ENCODE measurements at places on chromosomes 2 and 18.

DNA sequence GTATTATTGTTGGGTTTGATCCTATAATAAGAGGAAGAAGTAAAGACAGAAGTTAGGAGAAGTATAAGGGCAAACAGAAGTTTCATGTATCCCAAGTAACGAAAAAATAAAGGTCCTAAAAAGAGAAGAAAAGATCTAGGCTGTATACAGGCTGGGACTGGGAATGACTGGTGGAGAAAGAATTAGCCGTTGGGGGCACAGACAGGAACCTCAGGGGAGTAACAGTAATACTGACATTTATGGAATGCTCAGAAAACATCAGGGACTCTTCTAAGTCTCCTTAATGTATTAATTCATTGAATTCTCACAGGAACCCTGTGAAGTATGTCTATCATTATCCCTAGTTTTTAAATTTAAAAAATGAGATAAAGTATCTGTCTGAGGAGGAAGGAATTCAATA lies 67.6 kb downstream of the PTPN2 start:
- DNase-seq: no peak

- DNase-seq: no peak
Observed at GRCh38 chr2:12099374-12099773, 352.9 kb downstream of the LPIN1 start.

DNA sequence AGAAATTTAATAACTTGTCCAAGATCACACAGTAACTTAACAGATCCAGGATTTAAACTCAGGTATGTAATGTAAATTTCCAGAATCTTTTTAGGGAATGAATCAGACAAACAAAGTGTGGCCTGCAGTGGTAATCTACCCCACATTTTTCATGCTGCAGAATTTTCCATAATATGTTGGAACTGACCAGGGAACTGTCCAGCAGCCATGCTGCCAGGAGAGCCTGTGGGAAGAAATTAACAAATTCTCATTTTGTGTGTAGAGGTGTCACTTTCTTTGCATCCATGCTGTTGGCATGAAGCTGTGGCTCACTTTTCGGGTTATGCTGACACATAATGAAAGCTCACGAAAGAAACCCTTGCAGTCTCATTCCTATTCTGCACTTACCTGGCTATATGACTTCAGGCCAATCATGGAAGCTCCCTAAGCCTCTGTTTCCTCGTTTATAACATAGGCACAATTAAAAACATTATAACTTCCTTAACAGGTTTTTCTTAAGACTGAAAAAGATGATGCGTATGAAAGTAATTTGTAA lies 54.7 kb downstream of the CDKL4 start:
- no peak for DNase-seq

DNA sequence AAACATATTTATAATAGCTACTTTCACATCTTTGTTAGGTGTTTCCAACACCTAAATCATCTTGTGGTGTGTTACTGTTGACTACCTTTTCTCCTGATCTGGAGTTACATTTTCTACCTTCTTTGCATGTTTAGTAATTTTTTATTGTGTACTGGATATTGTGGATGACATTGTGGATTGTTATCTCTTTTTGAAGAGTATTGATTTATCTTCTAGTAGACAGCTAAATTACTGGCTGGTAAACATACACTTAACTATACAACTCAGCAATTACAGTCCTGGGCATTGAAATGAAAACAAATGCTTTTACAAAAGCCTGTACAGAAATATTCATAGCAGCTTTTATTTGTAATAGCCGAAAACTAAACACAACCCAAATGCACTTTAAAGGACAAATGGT lies 150.8 kb downstream of the PTRHD1 start:
- DNase-seq: no peak

DNA sequence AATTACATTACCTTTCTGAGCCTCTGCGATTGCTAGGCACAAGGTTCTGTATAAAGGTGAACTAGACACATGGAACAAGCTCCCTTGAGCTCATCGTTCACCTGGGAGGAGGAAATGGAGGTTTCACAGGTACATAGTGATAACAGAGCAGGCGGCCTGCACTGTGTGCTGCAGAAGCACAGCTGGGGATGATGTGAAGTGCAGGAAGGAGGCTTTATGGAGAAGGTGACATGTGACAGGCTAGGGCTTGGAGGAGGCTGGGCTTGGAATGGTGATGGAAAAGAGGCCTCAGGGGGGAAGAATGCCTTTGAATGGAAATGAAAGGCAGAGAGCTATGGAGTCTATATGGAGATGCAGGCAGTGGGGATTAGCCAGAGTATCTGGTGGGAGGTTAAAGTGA lies 22.9 kb downstream of the MARCHF4 start:
- no peak for DNase-seq

DNA sequence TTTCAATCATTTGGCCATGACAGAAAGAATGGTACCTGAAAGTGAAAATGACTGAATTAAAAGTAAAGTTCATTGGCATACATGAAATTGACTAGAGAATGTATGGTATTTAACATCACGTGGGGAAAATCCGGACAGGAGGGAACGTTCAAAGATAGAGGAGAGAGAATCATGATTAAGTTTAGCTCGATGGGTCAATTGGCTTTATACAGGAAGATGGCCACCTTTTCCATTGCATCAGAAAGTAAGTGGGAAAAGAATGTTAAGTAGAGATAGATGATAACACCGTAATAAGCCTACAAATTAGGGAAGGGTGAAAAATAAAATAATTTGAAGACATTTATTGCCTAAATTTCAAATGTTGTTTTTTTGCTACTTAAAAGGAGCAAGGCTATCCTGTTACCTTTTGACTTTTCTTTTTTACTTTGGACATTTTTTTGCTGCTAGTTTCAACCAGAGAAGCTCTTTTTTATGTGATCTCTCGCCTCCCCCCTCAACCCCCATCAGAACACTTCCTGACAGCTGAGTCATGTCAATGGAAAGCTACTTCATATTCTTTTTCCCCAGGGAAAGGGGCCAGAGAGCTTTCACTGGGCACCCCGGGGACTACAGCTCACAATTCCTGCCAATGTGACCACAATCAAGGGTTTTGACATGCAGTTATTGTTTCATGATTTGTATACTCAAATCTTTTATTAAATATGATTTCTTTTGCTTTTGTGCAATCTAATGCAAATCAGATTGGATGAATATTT lies 767 bp upstream of the CCDC102B start:
- DNase-seq: no peak

DNA sequence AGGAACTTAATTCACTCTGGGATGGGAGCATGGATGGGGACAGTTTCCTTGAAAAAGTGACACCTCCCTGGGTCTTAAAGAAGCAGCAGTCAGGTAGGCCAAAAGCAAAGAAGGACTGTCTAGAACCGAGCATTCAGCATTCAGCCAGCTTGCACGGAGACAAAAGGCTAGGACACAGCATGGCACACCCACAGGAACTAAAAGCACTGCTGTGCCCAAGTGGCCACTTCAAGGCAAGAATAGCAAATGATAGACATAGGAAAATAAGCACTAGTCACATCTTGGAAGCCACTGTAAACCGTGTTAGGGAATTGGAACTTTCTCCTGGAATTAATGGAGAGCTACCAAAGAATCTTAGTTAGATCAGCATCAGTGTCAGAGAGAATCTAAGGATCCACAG lies 47.0 kb downstream of the LRP2 start:
- DNase-seq: no peak

GRCh38 chr2:236955521-236956030 lies 130.1 kb upstream of the COPS8 start:
- DNase-seq: no peak

DNA sequence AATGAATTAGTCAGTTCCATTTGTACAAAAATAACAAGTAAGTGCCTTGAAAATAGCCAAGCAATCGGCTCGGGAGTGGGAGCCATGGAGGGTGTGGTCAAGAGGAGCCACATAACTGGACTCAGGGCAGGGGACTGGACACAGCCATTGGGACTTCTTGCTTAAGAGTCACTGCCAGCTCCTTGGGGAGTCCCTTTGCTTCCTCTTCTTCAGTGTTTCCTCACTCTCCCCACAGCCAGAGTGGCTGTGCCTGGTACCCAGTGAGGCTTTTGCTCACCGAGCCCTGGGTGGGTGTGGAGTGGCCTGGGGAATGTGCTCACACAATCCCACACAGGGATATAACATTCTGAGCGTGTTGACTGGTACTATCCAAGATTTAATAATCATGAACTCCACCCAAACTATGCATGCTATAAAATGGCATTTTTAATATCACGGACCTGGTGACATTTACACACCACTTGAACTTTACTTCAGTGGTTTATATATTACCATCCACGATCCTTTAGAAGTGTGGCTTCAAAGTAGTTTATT lies 94.6 kb downstream of the PTGR3 start:
- no peak for DNase-seq

DNA sequence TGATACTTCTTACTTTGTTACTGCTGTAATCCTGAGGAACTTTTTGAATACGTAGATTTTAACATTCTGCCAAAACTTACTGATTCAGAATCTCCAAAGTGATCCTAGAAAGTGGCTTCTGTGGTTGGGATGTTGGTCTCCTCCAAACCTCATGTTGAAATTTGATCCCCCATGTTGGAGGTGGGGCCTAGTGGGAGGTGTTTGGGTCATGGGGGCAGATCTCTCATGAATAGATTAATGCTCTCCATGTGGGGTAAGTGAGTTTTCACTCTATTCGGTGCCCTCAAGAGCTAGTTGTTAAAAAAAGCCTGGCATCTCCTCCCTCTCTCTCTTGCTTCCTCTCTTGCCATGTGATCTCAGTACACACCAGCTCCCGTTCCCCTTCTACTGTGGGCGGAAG lies 329.9 kb downstream of the HRH4 start:
- DNase-seq: no peak

GRCh38 chr18:24988253-24988840 lies 363.6 kb downstream of the ZNF521 start:
- no peak for DNase-seq

- DNase-seq: no peak
Observed at GRCh38 chr2:200320991-200321390, 14.5 kb downstream of the SPATS2L start.

GRCh38 chr2:135662088-135662487 lies 79.6 kb upstream of the UBXN4 start:
- DNase-seq: no peak

DNA sequence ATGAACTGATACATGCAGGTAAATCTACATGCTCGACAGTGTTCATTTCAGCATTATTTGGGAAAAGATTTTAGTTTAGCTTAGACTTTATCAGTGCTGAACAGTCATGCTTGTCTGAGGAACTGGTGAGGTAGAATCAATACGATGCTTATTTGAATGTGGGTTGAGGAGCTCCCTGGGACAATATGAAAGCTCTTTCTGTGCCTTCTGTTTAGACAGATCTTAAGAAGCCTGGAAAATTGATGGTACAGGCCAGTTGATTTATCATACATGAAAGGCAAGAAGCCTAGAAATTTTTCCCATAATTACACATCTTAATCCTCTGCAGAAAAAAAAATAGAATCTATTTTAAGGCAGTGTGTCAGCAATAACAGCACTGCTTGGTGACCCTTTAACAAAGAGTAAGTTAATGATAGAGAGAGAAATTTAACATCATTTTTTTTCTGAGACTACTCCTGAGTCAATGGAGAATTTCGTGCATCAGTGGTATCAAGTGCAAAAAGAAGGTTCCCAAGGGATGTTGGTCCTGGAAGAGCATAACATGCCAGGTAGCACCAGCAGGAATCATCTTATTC lies 252.2 kb upstream of the CDH20 start:
- DNase-seq: no peak

DNA sequence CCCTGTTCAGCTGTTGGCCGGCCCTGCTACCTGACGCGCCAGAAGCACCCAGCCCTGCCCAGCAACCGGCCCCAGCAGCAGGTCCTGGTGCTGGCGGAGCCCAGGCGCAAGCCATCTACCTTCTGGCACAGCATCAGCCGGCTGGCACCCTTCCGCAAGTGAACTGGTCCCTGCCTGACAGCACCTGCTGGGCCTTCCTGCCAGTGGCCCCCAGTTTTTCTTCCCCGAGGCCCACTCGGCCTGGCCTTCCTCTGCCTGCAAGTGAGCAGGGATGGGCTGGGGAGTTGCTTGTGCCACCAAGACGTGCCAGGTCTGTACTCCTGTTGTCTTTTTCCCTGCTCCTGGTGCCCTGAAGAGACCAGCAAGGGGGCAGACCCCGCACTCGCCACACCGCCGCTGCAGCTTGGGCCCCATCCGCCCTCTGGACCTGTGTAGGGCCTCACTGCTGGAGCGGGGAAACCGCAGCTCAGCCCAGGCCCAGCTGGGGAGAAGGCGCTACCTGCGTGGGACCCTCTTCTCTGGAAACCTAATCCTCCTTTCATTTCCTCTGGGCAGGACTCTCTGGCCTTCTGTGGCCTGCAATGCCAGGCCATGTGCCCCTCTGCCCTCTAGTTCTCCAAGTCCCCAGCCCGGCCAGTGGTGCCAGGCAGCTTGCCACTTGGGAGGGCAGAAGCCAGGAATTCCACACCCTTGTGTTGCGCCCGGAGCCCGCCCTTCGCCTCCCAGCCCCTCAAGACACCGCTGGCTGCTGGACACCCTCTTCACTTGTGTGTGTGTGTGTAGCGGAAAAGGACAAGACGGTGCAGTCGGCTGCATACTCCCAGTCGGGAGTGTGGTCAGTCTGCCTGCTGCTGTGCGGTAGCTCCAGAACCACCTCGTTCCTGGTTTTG lies 47.0 kb downstream of the FAM168B start:
- DNase-seq: no peak

- DNase-seq: no peak
Observed at GRCh38 chr2:171334171-171334570, 99.6 kb downstream of the METTL8 start.

- no peak for DNase-seq
Observed at GRCh38 chr2:236055471-236055870, 112.7 kb downstream of the GBX2 start.

DNA sequence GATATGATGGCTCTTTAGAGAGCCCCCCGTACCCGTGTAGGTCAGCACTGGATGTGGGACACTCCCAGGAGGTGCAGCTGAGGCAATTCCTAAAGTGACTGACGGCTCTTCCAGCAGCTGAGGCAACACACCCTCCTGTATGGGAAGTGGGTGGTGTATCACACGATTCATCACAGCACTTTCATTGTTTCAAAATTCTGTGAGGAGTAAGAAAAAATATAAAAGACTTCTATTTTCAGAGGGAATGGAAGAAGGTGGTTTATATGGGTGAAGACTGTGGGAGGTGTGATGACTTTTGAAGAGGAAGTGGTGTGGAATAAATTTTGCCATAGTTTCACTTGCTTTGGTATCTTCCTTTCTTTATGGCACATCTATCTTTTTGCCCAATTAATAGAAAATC lies 22.3 kb downstream of the QPCT start:
- no peak for DNase-seq

DNA sequence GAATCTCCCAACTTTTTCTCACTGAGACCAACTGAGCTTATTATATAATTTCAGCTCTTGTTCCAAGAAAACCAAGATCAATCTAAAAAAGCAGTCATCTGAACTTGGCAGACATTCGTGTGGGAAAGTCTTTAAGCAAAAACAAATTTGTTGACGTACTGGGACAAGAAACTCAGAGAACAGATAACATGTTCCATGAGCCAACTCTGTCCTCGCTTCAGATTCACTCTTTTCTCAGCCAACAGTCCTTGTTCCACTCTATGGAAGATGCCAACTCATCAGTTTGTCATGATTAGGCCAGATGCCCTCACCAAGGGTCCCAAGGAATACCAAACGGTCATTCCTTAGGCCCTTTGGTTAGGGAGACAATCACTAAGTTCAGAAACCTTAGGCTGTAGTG lies 224.2 kb upstream of the CTAGE1 start:
- no peak for DNase-seq

GRCh38 chr2:74551942-74552913 lies 1.5 kb downstream of the LOXL3 start:
- DNase-seq: no peak
